ENCODE measurements at places on chromosomes 3 and 15.
A peak's percentile ranks its signal among the peaks of the same experiment; 100 is the strongest.

DNA sequence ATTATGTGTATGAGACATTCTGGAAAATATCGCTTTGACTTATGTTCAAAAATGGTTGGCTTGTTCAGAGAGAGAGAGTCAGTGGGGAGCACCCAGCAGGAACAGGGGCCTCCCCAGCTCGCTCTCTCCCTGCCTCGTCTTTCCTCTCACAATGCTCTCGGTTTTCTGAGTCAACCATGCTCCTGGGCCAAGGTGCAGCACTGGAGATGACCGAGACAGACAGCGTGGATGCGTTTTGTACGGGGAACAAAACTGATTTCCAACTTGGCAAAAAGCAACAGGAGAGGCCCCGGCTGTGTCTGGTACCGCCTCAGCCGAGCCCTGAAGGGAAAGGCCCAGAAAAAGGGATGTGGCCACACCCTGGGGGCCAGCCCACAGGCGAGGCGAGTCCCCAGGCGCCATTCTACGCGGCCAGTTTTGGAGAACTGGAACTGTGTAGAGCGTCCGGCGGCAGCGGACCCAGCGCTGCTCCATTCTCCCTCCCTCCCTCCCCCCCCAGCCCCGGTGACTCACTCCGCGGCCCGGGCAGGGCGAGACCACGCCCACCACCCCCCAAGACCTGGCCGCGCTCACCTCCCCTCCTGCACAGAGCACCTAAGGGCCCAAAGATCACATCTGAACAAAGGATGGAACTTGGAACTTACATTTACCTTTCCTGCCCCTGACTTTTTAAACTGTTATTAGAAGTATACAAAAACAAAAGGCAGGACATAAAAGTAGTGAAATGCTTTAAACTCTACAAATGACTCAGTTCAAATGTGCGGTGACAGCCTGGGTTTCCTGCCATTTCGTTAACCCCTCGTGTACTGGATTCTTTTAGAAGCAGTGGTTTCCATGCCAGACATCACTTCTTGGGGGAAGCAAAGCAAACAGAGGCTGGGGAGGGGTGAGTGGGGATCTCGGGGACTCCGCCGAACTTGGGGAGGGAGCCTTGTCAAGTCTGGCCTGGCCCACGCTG, 12.7 kb downstream of the ATP10A start:
- peak; percentile 23 for DNase-seq

DNA sequence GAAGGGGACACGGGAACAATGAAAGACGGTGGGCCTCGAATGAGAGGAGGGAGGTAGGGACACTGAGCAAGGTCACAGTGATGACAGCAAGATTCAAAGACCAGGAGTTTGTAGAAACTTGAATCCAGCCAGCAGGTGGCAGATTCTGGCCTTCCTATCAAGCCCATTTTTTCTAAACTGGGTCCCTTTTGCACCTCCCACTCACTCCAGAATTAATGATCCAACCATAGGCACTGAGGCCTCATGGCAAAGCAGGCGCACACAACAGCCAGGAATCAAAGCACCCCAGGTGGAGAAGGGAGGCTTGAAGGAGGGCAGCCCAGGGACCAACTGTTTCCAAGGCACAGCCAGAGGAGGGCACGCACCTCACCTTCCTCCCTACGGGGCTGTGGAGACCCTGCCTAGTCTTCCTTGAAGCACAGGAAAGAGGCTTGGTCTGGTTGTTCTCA, 90.2 kb downstream of the ANP32A start:
- peak; percentile 66 for DNase-seq

DNA sequence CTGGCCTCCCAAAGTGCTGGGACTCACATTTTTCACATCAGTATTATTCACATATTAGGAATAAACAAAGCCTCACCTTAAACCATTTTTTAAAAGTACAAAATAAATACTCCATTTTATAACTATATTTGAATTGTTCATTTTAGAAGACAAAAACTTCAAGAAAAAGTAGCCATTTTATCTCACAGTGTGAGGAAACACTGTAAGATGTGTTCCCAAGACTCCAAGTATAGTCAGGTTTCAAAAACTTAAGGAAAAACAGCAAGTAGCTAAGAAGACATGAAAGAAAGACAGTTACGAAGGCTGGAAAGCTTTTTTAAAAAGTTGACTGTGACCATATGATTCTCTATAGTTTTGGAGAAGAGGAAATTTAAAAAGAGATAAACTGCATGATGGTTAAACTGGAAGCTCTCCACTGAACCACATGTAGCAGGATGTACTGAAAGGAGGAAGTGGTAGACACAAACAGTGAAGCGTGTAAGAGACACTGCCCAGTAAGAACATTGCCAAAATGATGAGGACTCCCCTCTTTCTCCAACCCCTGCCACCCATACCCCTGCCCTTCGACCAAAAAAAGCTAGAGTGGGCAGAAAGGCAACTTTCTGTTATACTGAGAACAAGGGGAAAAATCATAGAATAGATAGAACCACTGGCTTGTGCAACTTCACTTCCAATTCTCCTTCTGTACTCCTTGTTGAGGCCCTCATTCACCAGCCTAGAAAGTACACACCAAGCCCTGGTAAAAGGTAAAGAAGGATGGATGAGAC, 6.2 kb upstream of the TMF1 start:
- DNase-seq, result no peak

DNA sequence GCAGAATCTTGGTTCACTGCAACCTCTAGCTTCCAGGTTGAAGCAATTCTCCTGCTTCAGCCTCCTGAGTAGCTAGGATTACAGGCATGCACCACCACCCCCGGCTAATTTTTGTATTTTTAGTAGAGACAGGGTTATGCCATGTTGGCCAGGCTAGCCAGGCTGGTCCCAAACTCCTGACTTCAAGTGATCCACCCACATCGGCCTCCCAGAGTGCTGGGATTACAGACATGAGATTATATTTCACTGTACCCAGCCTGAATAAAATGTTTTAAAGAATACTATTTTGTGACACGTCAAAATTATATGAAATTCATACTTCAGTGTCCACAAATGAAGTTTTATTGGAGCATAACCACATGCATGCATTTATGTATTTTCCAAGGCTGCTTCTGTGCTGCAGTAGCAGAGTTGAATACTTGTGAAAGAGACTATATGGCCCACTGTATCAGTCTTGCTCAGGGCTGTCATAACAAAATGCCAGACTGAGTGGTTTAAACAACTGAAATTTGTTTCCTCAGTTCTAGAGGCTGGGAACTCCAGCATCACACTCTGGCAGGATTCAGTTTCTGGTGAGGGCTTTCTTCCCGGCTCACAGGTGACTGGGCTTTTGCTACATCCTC, 77.2 kb downstream of the PRTG start:
- no peak for DNase-seq

DNA sequence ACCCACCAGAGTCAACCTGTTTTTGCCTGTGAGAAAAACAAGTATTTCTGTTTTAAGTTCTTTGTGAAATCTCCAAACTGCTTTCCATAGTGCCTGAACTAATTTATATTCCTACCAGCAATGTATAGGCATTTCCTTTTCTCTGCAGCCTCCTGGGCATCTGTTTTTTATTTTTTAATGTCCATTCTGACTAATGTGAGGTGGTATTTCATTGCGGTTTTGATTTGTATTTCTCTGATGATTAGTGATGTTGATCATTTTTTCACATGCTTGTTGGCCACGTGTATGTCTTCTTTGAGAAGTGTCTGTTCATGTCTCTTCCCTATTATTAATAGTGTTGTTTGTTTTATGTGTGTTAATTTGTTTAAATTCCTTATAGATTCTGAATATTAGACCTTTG, 820.5 kb downstream of the MCTP2 start:
- DNase-seq, result no peak

DNA sequence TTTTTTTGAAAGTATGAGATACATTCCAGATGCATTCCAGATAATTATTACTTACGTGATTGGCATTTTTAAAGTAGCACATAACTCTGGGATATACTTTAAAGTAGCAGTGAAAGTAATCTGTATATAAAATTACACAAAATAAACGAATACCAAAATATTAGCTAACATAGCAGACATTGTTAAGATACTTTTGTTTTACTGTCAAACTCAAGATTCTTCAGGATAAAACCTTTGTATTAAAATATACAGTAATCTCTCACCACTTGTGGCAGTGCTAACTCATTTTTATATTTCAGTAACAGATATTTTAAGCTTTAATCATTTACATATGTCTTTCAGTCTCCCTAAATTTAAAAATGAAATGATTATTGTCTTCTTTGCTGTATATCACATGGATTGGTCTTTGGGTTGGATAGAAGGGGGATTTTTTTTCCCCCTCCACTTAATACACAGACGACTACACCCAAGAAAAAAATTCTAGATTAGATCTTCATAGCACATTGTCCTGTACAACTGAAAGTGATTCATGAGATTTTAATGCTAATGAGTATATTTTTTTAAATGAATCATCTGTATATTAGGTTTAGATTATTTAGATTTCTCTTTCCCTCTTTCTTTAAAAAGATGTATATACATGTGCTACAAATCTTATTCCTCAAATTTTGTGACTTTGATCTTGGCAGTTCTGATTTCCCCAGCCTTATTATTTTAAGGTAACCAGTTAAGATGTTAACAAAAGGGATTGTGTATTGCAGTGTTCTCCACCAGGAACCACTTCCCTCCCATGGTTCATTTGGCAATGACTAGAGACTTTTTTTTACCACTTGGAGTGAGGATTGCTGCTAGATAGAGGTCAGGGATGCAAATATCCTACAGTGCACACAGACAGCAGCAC, 24.5 kb upstream of the EBLN2 start:
- DNase-seq, result peak; percentile 9

DNA sequence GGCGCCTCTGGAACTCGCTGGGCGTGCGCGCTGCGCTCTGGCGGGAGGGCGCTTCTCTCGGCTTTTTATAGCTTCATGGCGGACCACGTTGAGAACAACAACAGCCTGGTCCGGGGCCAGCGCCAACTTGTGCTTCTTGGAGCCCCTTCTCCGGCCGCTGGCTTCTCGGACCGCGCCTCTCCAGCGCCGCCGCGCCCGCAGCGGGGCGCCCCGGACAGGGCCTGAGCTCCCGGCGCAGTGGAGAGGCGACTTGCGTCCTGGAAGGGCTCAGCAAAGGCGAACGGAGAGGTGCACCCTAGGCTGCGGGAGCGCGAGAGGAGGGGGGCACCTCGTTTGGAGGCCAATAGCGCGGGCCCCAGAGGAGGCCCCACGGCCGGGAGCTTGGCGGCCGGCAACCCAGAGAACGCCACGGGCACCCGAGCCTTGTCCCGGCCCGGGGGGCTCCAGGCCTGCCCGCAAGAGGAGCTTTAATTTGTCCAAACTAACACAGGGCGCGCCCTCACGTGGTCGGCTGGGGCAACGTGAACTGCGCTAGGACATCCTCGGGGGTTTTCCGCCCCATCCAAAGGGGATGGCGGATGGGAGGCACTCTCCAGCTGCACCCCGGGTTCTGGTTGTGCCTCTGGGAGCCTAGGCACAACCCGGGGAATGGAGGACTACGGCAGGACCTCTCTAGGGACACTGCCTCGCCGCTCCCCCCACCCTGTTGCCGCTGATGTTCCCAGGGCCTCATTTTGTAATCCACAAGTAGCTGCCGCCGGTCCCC, 37.8 kb downstream of the HMCES start:
- DNase-seq, result peak; percentile 92

- DNase-seq, result no peak
Measured at GRCh38 chr3:191388823-191389222, 58.5 kb upstream of the UTS2B start.

GRCh38 chr3:53250881-53251605, 4.8 kb downstream of the TKT start:
- DNase-seq, result no peak

DNA sequence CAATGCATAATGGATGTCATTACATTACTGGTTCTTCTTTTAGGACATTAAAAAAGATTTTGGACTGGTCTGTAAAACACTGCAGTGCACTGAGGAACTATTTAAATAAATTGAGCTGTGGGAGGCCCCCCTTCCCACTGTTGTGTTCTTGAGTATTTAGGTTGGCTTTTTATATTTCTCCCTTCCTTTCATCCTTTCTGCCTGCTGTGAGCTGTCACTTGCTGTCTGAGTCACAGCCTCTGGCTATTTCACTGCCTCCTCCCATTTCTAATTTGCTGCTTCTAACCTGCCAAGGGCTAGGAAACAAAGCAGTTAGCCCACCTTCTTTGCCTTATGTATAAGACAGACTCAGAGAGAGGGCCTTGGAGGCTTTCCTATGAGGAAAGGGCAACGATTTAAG, 89.0 kb upstream of the FNDC3B start:
- DNase-seq, result no peak

GRCh38 chr3:105780107-105780506, 88.7 kb downstream of the CBLB start:
- no peak for DNase-seq

DNA sequence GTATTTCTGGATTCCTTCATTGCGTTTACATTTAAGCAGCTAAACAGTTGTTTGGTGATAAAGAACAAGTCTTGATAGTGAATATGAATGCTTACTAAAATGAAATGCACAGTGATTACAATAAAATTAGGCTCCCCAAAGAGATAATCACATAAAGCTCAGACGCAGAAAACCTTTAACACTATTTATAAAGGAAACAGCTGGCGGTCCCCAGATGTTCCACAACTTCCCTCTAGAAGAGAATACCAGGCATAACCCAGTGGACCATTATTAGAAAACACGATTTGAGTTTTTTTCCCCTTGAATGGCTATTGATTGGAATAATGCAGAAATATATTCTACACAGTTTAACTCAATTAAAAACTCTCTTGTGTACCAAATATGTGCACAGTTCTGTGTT, 573.2 kb downstream of the DIPK2A start:
- no peak for DNase-seq

DNA sequence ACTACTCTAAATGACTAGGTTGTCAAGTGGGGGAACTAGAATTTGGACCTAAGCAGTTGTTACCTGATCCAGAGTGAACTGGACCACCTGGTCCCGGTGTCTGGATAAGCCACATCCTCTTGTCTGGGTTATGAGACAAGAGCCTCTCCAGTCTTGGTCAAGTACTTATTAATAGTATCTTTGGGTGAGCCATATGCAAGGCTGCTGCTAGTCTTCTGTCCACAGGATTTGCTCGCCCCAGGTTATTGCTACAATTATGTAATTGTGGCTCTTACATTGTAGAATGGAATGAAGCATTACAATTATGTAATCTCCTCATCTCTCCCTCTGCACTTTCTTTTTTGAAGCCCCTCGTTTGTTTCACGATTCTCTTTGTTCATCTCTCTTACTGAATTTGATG, 24.0 kb upstream of the AGBL1 start:
- no peak for DNase-seq

- no peak for DNase-seq
Measured at GRCh38 chr3:169945313-169945712, 21.3 kb upstream of the SEC62 start.

DNA sequence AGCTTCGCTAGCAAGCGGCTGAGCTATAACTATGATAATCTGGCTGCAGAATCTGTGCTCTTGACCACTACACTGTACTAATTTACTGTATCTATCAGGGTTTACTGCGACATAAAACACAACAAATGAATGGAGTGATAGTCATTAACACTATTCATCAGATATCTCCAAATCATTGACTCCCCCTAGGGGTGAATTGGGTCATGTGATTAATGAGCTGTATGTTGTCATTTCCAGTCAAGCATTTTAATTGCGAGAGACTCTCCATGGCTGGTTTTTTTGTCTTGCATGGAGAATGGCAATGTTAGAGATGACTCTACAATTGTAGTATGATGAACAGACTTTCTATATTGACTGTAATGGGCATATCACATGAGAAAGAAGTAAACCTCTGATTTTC, 10.5 kb upstream of the TM4SF18 start:
- peak; percentile 10 for DNase-seq

Data from NCI-H526 (cell line).